ENCODE measurements at places on chromosomes 7 and 10.

DNA sequence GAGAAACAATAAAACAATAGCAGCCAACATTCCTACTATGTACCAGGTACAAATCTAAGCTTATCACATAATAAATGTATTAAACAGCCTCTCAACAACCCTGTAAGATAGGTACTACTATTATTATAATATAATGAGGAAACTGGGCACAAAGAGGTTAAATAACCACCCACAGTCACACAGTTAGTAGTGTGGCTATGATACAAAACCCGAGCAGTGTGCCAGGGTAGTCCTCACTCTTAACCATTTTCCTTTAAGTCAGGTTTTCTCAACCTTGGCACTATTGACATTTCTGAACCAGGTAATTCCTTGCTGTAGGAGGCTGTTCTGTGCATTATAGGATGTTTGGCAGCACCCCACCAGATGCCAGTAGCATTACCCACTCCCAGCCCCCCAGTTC lies 48.8 kb downstream of the DNAJC1 start:
- DNase-seq = no peak

DNA sequence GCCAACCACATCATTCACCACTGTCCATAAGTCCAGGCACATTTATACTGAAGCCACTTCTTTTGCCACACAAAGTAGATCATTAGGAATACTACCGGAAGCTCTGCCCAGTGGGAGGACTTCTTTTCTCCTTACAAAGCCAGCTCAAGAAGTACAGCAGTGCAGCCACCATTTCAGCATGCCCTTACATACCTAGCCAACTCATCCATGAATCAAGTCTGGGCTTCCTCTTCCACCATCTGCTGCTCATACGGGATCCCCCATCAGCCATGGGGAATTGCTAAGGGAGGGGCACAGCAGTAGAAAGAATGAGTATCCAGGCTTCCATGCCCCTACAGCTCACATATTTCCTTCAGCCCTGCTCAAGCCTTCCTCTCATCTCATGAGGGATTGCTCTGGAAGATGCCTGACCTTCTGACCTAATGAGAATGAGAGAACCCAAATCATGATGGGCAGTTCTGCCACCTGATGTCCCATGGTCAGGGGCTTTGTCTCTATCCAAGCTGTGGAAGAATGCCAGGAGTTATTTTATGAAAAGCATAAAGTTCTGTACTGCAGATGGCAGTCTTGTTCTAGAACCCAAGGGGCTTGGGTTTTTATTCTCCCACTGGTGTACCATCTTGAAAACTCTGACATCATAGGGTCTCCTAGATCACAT lies 39.5 kb downstream of the ACSM6 start:
- peak; percentile 62 for DNase-seq

- no peak for DNase-seq
Measured at GRCh38 chr10:17375936-17376584, 78.3 kb downstream of the ST8SIA6 start.

DNA sequence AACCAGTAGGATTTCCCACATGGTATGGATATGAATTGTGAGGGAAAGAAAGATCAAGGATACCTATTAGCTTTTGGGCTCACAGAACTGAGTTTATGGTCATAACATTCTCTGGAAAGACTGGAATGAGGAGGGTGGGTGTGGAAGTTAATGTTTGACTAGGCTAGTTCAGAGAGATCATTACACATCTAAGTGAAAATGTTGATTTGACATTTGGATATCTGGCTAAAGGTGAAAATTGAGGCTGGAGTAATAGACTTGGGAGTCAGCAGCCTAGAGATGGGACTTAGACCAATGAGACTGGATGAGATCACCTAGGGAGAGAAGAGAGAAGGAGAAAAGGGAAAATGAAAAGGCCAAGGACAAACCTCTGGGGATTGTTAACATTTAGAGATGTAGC lies 437.3 kb downstream of the CCSER2 start:
- DNase-seq = no peak

DNA sequence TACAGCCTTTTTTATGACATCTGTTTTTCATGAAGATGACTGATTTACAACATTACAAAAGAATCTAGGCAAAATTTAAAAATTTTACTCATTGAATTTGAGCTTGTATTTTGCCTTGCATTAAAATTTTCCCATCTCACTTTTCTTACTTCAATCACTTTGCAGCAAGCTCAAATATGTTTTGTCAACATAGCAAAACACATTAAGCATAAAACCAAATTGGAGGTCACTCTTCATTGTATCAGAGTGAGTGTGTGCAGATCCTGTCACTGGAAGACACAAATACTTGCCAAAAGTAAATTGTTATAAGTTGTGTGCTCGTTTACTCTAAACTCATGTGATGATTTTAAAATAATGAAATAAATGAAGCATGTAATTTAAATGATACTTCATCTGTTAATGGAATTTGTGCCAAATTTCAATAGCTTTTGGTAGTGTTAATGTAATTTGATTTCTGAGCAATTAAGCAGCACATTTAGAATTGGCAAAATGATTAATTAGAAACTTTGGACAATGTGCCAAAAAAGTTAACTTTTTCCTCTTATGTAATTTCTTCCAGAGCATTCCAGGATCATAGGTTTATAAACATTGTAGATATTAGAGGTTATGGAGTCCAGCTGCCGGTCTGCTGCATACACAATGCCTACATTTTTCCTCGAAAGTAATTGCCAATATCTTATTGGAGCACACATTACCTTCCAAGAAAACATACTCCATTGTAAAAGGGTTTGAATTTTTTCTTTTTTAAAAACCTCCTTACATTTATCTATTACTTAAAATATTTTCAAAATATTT lies 1078.2 kb upstream of the LRRTM3 start:
- no peak for DNase-seq

- DNase-seq = no peak
Measured at GRCh38 chr7:77382532-77382931, 33.6 kb downstream of the GSAP start.

GRCh38 chr10:103284170-103284569 lies 7.2 kb downstream of the INA start:
- peak; percentile 9 for DNase-seq

DNA sequence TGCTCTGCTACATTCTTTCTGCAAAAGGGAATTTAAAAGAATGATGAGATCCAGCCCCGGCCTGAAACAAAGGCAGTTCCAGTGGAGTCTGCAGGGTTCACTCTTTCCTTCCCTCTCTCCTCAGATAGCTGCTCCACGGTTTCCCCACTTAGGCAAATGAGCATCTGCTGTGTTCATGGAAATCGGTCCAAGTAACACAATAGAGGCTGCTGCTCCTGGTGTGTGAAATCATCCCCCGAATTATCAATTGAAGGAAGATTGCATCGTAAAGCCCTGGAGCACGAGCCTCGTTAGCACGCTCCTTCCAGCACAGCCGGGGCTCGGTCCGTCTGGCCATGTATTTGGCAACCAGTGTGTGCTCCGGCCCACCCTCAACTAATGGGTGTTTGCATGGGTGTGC lies 108.3 kb upstream of the DPP6 start:
- DNase-seq = no peak

- DNase-seq = peak; percentile 32
Measured at GRCh38 chr7:24052572-24053260, 231.3 kb upstream of the NPY start.

DNA sequence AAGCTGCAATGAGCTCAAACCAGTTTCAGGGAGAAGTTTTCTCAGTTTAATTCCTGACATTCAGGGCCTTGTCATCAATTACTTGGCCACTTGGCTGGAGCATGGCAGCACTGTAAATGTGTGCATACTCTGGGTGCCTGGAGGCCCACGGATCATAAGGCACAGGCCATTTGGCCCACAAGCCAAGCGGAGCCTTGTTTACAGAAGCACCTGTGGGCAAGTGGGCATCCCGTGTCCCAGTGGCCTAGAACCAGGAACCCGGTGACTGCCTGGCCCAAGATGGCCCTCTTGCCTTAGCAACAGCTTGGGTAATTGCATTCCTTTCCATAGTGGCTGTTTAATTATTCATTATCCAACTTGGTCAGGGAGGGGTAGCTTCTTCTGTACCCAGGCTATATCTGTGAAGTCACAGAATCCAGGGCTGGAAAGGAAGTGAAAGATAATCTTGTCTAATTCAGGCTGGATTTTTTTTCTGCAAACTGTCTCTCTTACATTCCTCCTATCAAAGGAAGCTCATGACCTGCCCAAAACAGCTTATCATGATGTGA lies 426.4 kb upstream of the ZMIZ1 start:
- DNase-seq = peak; percentile 22

DNA sequence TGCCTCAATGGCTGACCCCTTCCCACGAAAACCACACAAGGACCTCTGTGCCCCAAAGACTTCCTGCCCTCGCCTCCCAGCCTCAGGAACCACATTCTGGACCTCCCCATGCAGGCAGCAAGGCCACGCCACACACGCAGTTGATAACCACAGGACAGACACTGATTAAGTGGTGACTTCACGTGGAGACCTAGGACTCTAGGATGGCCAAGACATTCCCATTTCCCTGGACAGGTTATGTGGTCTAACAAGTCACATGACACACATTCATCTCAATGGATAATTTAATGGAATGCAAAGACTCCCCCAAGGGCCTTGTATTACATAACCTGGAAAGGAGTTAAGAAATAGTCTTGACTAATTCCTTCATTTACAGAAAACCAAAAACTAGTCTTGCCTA lies 110.2 kb downstream of the LARP4B start:
- peak; percentile 17 for DNase-seq

DNA sequence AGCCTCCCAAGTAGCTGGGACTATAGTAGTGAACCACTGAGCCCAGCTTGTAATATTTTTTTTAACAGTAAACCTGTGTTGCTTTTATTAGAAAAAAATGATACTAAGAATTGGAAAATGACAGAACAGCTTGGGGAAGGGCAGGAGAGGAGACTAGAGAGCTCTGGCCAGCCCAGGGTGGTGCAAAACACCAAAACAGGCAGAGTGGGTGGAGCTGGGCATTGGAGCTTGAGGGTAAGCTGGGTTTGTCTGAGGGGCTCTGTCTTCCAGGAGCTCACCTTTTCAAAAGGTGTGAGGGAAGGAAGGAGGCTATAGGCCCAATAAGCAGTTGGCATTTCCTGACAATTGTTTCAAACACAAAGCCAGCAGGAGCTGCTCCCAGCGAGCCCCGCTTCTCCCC lies 75.2 kb upstream of the DUSP5 start:
- no peak for DNase-seq

GRCh38 chr7:111239437-111239836 lies 148.5 kb downstream of the LRRN3 start:
- DNase-seq = no peak

DNA sequence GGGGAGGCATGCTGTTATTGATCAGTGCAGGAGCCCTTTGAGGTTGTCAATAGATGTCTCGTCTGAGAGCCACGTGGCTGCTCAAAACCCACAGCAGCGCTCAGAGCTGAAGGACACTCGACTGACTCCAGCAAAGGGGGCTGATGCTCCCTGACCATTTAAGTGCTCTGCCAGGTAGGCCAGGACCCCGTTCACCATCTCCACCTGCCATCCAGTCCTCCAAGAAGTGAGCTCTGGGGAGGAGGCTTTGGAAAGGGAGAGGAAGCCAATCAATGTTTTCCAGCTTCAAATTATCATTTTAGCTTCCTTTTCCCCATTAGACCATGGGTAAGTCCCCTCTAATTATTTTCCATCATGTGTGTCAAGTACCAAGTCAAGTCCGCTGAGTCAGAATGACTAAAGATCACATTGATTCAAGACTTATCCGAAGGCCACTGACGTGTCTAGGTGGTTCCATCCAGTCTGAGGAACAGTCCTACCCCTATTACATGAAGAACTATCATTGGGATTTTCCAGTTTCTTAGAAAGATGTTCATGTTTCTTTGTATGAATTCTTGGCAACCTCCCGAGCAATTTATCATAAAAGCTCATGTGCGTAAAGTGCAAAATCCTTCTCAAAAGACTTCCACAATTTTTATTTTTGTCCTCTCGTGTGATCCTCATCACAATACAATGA lies 302.6 kb upstream of the LYZL1 start:
- peak; percentile 51 for DNase-seq

- no peak for DNase-seq
Measured at GRCh38 chr10:112279433-112279832, 3.8 kb upstream of the TECTB start.

DNA sequence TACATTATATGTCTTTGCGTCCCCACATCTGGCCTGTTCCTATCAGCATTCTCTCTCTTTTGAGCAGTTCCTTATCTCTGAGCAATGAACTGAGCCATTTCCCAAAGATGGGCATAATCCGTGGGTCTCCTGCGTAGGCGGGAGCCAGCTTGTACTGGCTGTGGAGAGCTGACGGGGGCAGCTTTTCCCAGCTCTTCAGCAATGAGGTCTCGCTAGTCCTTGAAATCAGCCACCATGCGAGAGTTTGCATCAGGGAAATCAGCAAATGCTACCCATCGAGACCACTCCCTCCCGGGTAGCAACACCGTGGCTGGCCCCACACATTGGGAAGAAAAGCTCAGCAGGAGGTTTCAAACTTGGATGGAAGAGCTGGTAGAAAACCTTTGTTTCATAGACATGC lies 51.9 kb upstream of the FAM180A start:
- DNase-seq = no peak

- DNase-seq = no peak
Measured at GRCh38 chr10:112794201-112794600, 155.8 kb upstream of the TCF7L2 start.

GRCh38 chr7:5666361-5666760 lies 115.1 kb downstream of the RNF216 start:
- DNase-seq = no peak

- no peak for DNase-seq
Measured at GRCh38 chr7:8155836-8156235, 106.1 kb downstream of the ICA1 start.

GRCh38 chr10:127854769-127855590 lies 37.8 kb downstream of the CLRN3 start:
- no peak for DNase-seq

- no peak for DNase-seq
Measured at GRCh38 chr10:61096056-61096455, 152.1 kb upstream of the RHOBTB1 start.

DNA sequence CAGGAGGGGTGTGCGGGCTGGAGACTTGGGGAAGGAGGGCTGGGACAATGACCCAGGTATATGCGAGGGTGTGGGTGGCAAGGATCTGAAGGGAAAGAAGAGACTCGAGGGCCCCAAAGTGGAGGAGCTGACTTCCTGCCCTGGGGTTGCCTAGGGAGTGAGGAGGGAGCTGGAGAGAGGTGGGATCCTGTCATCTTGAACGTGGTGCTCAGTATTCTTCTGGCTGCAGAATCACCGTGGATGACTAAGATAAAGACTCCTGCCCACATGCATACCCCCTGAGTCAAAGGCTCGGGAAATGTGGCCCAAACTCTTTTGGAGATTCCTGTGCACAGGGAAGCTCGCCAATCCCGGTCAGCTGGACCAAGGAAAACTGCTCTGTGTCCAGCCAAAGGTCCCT lies 31.2 kb downstream of the COL17A1 start:
- peak; percentile 94 for DNase-seq

DNA sequence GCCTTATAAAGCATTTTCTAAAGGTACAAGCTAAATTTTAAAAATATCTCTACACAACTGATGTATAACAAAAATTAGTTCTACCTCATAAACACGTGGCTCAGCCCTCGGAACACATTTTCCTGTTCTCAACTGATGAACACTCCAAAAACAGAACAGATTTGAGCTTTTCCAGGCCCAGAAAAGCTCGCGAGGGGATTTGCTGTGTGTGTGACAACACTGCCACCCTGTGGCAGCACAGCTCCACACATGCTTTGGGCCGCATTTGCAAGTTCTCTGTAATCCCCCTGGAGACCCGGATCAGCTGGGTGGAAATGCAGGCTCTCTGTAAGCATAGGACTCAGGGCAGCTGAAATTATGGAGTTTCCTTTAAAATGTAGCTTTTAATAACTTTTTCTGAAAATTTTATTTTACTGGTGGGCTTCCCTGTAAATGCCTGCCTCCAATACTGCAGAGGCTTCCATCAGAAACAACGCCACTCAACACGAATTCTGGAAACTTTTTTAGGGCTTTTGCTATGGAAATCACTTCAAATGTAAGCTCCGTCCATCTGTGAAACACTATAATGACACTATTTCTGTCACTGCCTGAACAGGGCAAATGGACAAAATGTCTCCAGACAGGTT lies 155.5 kb downstream of the COBL start:
- peak; percentile 67 for DNase-seq
